ENCODE measurements at places on chromosomes 5 and 9.

DNA sequence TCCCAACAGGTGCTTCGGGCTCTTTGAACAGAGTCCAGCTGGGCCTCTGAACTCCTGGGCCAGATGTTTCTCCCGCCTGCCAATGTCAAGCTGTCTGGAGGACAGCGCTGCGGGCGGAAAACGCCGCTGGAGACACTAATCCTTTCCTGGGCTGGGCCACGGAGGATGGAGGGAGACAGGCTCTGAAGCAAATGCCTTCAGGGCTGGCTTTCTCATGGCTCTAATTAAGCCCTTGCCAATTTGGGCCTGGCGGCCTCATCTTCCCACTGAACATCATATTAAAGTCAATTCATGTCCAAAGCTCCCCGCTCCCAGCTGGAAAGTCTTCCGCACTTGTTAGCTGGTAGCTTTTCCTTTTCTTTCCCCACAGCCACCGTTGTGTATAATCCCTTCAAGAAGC lies 72.7 kb downstream of the NTNG2 start:
- DNase-seq, result no peak

DNA sequence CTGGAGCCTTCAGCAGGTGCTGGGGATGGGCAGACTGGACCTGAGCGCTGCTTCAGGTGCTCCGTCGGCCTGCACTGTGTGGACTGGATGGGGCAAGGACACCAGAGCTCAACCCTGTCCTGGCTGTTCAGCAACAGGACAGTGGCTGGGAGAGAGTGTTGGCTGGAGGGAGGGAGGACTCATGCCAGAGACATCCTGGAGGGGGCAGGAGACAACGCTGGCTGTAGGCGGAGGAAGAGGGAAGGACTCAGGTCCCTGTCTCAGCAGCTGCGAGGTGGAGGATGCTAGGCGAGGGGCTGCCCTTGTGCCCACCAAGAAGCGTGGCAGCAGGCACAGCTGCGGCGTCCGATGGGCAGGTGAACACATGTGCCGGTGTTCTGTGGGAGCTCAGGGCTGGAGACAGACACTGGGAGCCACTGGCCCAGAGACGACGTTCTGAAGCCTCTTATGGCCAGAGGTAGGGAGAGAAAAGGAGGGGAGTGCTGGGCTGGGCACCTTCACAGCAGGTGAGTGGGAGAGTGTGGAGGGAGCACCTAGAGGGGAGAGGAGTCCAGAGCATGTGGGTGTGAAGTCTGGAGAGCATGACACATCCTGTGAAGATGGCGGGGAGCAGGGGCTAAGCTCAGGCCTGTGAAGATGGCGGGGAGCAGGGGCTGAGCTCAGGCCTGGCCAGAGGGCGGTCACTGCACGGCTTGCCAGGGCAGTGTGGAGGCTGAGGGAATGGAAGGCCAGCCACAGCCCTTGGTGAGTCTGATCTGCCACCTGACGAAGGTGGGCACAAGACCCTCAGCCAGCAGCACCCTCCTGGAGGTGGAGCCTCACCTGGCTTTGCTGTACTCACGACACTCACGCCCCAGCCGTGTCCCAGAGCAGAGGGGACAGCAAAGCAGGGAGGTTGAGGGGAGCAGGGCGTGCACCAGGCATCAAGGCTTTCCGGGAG lies 79.1 kb upstream of the FCN1 start:
- no peak for DNase-seq

- no peak for DNase-seq
Observed at GRCh38 chr5:58447226-58447625, 12.7 kb downstream of the PLK2 start.

- DNase-seq, result no peak
Observed at GRCh38 chr5:107817951-107818350, 147.2 kb upstream of the EFNA5 start.

GRCh38 chr9:85114799-85115198 lies 445.3 kb downstream of the NTRK2 start:
- no peak for DNase-seq

GRCh38 chr5:146042628-146043279 lies 62.6 kb downstream of the PLAC8L1 start:
- DNase-seq, result peak; percentile 78
